ENCODE measurements at places on chromosomes 4 and X. TPM values are rescaled to one million over a fixed set of nuclear protein-coding genes. Genes with fewer than 3 reads are reported as not detected.

Gene RNF212
- polyA plus RNA-seq: 40.3 TPM

Gene ADH6
- 0.15 TPM for polyA plus RNA-seq

Gene PNMA6F
- 0.12 TPM for polyA plus RNA-seq

Gene CLTRN
- polyA plus RNA-seq: 14.6 TPM

Gene WDR17
- 0.68 TPM for polyA plus RNA-seq

Gene TXK
- 0.46 TPM for polyA plus RNA-seq

Gene SOX3
- polyA plus RNA-seq: not detected

Gene AADAT
- polyA plus RNA-seq: 5.4 TPM

Gene GAGE1
- polyA plus RNA-seq: not detected

Gene DACH2
- 0.27 TPM for polyA plus RNA-seq

Gene TMEM271
- polyA plus RNA-seq: 0.23 TPM

Gene ARSJ
- polyA plus RNA-seq: 1.6 TPM

Gene BRS3
- polyA plus RNA-seq: 0.21 TPM

Gene CCNQ
- 32.1 TPM for polyA plus RNA-seq

Gene MPP1
- 24.8 TPM for polyA plus RNA-seq

Gene LIN54
- 2.1 TPM for polyA plus RNA-seq

Data from pancreas (tissue), 10 donors.